ENCODE measurements at places on chromosomes 1 and 21.

DNA sequence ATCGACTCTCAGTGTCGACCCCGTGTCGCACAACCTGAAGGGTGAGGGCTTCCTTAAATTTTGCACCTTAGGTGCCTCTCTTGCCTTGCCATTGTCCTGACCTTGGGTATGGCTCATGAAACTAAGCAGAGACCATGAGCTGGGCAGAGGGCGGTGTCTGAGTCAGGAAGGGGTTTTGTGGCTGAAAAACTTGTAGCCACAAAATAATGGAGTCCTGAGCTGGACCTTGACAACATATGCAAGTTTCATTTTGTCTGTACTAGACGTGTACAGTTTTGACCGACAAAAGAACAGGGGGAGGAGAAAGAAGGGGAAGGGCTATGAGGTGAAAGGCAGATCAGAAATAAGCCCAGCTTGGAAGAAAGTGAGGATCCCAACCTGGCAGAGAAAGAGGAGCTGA is 8.3 kb upstream of the RUNX1 start:
- no peak for DNase-seq

GRCh38 chr1:190312763-190313162 is 164.9 kb downstream of the BRINP3 start:
- no peak for DNase-seq

DNA sequence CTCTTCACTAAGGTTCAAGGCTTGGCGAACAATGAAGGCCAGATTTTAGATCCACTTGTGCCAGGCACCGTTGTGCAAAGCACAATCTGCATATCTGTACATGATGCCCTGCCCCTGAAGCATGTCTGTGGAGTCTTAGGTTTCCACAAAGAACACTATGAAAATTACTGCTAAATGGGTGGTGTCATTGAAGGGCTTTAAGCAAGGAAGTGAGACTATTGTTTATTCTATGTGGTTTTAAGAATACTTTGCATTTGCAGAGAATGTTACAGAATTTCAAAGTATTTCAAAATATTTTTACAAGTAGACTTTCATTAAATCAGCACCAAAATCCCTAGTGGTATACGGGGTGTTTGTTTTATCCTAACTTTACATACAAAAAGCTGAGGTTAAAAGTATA is 8.8 kb downstream of the TSEN15 start:
- no peak for DNase-seq

DNA sequence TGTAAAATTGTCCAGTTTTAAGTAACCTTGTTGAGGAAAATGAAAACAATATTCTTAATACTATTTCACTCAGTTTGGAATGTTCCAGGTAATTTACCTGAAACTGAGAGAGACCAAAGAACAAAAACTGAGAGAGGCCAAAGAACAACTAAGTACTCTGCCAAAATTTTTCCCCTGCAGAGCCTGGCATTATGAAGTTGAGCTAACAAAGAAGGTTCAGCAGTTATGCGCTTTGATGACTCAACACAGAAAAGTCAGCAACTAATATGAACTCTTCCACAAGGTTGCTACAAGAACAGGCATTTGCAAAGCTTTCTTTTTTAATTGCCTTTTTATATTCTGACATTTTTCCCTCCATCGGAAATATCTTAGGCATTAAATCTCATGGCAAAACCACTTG is 270.9 kb downstream of the CHRM3 start:
- DNase-seq = no peak

- no peak for DNase-seq
Observed at GRCh38 chr1:245558069-245558468, 403.3 kb downstream of the KIF26B start.

DNA sequence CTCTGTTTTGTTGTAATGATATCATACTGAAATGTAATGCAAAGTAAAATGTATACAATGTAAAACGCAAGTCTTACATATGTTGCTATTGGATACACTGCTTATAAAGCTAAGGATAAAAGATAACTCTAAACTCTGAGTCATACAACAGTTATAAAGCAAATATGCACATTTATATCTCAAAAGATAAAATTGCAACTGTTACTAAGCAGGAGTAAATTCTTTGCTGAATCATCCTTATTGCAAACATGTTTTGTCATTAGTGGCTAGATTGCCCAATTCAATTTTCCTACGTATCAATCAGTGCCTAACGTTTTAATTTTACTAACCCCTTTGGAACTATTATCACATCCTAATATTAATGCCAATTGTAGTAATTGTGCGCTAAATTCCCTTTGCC is 762.9 kb downstream of the LTN1 start:
- DNase-seq = no peak

All from stimulated activated CD4-positive, alpha-beta T cell treated with anti-CD3 and anti-CD28 coated beads, Interleukin-1b, Interleukin-23, amount 100 ng/mL, for 24 hours (primary cell).